Activated CD8-positive, alpha-beta memory T cell treated with anti-CD3 and anti-CD28 coated beads for 1 hour (primary cell): ENCODE measurements at places on chromosomes 3 and 15.

DNA sequence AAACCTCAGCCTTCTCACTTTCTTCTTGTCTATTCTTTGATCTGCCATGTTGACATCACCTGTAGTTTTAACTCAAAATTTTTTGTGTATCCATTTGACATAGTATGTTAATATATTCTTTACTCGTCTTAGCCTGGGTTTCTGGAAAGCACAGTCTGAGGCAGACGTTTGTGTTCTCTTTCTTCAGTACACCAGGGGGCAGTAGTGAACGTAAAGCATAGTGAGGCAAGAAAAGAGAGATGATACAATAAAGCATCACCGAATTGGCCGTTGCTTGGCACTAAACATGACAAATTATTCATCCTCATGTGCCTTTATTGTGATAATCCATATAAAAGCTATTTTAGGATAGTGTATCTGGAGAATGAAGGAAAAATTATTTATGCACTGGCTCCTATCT is 141.0 kb upstream of the MYRIP start:
- no peak for DNase-seq

DNA sequence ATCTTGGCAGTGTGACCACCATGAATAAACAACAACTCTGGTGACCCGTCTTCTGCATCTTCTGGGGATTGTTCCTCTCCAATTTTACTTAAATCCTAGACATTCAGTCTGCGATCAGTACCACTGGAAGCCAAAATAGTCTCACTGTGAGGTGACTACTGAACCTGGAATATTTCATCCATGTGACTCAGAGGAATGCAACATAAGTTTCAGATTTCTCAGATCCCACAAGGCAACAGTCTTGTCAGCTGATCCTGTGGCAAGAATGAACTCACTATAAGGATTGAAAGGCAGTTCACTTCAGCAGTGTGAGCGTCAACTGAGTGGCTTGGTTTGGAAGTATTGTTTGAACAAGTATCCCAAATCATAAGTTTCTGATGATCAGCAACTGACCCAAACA is 13.2 kb downstream of the NSUN3 start:
- DNase-seq: no peak

- DNase-seq: no peak
These were observed 30.5 kb downstream of the DPH3 start for GRCh38 chr3:16234281-16234680.

DNA sequence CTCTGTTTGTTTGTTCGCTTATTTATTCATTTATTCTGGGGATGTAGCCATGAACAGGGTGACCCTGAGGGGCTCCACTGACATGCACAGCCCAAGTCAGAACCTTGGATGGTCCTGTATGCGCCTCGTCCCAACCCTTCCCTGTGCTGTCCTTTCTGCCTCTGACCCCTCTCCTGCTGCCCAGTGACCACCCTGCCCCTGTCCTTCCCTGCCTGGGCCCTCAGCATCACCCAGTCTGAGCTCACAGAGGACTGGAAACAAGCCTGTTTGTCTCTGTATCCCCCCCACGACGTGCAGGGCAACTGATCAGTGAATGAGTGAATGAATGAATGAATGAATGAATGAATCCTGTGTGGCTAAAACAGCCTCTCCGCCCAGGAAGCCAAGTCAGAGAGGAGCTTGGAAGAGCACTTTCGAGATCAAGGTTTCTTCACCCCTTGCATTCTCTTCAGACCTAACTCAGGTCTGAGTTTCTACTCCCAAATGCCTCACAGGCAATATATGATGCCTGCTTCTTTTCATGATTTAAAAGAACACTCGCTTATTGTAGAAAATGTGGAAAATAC is 157.7 kb downstream of the SMAD6 start:
- no peak for DNase-seq

- no peak for DNase-seq
These were observed 109.7 kb upstream of the FAM3D start for GRCh38 chr3:58776231-58776630.

- DNase-seq: no peak
These were observed 6.6 kb downstream of the GPX1 start for GRCh38 chr3:49351521-49352011.

DNA sequence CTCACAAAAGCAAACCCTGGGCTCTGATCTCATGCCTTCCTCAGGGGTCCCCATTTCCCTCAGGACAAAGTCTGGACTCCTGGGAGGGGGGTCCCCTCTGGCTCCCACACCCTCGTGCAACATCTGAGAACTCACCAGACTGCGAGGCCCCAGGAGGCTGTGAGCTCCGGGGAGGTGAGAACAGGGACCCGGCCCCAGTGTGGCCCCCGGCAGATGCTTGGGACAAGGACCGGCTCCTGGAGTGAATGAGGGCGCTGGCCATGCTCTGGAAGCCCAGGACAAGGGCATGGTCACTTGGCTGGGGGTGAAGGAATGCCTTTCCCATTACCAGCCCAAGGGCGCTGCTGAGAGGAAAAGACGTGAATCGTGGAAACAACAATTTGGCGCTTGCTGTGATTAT is 48.0 kb downstream of the LINGO1 start:
- no peak for DNase-seq

GRCh38 chr15:33148129-33148751 is 46.3 kb downstream of the FMN1 start:
- no peak for DNase-seq

GRCh38 chr15:65525622-65526021 is 4.6 kb upstream of the HACD3 start:
- no peak for DNase-seq

DNA sequence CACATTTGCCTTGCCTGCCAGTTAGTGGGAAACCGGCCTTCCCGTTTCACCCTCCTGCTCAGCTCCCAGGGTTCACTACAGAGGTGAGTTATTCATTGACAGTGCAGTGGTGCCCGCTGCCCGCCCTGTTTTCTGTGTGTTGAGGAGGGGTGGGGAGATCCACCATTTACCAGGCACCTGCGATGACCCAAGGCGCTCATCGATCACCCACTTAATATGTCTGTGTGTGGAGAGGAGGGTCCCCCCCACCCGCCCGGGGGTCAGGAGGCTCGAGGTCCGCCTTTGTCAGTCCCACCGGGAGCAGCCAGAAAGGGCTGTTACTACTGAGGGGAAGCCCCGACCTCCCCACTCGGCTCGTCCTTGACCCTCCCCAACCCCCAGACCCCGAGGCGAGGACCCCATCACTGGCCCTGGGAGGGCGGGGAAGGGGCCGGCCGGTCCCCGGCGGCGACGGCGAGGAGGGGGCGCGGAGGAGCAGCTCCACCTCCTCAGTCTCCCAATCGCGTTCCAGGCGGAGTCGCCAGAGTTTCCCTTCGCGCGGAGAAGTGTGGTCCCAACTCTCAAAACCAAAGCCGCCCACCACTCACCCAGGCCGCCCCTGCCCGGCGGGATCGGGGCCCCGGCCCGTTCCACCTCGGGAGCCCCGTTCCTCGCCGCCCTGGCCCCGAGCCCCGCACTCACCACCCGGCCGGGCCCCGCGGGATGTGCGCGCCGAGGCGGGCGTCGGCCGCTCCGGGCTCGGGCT is 1.1 kb downstream of the PLXNB1 start:
- DNase-seq: no peak

DNA sequence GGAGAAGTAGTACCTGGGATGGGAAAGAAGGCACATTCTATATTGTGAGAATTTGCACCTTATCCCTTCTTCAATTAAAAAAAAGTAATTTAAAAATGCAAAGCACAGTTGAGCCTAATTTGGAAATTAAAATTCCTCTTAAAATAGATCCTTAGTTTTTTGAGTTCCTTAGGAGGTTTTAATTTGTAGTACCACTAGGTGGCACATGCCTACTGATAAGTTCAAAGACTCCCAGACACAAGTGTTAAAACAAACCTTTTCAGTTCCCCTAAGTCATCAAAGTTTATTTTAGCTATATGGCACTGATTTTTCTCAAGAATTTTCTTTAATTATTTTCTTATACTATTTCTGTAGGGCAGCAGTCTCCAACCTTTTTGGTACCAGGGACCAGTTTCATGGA is 127.6 kb upstream of the AZI2 start:
- DNase-seq: no peak

GRCh38 chr3:71180524-71180923 is 403.0 kb downstream of the FOXP1 start:
- DNase-seq: no peak

GRCh38 chr3:29639578-29640290 is 358.9 kb downstream of the RBMS3 start:
- DNase-seq: no peak

DNA sequence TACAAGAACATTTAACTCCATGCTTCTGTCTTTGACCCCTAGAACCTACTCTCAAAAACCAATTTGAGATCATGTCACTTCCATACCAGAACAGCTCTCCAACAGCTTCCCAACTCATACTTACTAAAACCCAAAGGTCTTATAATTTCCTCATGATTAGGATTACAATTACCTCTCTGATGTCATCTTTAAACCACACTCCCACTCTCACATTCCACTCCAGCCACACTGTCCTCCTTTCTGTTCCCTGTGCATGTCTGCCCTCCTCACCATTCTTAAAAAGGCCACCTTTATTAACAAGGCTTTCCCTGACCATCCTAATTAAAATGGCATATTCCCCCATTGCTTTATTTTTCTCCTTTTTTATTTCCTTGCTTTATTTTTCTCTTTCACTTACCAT is 18.9 kb downstream of the PHC3 start:
- no peak for DNase-seq

DNA sequence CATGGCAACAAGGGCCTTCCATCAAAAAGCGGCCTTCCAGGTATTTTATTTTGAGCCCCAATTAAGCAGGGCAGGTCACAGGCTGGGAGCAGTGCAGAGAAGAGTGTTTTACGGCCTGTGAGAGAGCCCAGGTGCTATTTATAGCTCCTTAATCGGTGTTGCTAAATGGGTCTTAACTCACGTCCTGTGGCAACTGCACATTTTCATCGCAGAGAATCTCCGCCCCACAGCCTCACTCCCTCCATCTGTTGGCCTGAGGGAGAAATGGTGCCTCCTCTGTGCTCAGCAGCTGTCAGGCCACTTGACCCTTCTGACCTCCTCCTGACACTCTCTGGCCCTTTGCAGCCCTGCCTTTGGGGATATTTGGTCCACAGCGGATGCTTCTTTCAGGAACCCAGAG is 58.6 kb downstream of the SPSB4 start:
- no peak for DNase-seq

- DNase-seq: no peak
These were observed 118.0 kb upstream of the RAD18 start for GRCh38 chr3:9081184-9081818.

- no peak for DNase-seq
These were observed 449.9 kb downstream of the PDCD6IP start for GRCh38 chr3:34248352-34248751.

GRCh38 chr3:50582083-50582482 is 12.8 kb downstream of the HEMK1 start:
- no peak for DNase-seq

GRCh38 chr3:40920041-40920440 is 279.3 kb upstream of the CTNNB1 start:
- no peak for DNase-seq

- DNase-seq: no peak
These were observed 3.3 kb downstream of the CRYGS start for GRCh38 chr3:186540835-186541226.

GRCh38 chr3:114582929-114583328 is 289.1 kb downstream of the TIGIT start:
- DNase-seq: no peak

DNA sequence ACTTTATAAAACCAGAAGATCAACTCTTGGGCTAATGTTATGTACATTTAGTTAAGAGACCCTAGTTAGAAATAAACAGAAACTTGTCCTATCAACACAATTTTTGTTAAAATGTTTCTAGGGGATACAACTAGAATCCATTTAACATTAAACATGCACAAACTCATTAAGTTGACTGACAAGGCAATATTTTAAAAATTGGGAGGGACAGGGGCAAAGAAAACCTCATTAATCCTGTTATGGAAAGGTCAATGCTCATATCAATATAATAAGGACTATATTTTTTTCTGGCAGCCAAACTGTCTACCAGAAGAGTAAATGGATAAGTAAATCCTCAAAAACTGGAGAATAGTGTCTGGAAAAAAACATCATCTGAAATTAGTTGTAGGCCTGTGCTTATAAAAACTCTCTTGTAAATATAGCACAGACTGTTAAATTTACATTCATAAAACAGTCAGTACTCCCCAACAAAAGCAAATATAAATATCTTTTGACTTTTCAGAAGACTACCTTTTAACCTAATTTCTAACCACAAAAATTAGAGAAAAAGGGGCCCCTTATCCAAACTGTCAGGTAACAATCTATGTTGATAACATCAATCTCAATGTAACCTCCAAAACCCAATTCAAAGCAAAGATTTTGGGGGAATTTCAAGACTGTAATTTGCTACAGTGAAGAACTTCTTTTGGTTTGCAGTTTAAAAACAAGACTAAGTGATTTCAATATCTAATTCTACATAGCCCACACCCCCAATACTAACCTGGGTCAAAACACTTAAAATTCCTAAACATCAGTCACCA is 4.2 kb downstream of the TRA2B start:
- DNase-seq: no peak

GRCh38 chr3:148175214-148175613 is 522.5 kb upstream of the AGTR1 start:
- DNase-seq: no peak

DNA sequence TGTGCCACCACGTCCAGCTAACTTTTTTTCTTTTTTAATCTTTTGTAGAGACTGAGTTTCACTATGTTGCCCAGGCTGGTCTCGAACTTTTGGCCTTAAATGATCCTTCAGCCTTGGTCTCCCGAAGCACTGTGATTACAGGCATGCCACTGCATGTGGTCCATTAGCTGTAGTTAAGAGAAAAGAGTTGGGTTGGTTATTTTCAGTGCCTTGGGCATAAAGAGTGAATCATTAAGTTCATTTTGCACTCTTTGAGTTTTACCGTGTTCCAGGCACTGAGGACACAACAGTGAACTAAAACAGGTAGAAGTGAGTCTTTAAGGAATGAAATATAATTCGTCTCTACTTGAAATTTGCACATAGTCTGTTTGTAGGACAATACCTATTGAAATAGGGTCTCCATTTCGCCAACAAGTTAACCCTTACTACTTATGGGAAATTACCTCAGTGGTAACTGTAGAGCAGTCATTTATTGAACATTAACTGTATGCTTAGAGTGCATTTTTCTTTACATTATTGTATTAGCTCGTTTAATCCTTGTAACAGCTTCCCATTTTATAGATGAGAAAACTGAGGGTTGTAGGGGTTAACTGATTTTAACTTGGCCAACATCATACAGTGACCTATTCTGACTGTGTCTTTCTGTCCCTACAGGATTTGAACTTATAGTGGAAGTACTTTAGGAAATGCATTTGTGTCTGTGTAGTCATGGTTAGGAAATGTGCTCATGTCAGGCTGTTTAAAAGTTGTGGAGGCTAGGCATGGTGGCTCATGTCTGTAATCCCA is 22.7 kb upstream of the TRAK1 start:
- DNase-seq: no peak
